Thoracic aorta endothelial cell (primary cell): ENCODE measurements at places on chromosomes 4 and X. TPM values are rescaled to one million over a fixed set of nuclear protein-coding genes. Genes with fewer than 3 reads are reported as not detected.

The CC2D2A gene
- 23.1 and 24.8 TPM in 2 replicates for total RNA-seq

The HSFX2 gene
- 0.13 TPM in 1 of 2 replicates, not detected in the other for total RNA-seq

The NAP1L2 gene
- 2.0 and 2.4 TPM in 2 replicates for total RNA-seq

The HSD17B10 gene
- 47.6 and 57.4 TPM in 2 replicates for total RNA-seq

The KANTR gene
- total RNA-seq: 8.5 and 10.5 TPM in 2 replicates

The TRPC5OS gene
- 0.14 TPM in 1 of 2 replicates, not detected in the other for total RNA-seq

The TCEAL7 gene
- total RNA-seq: 3.1 and 5.0 TPM in 2 replicates

The MAGEC2 gene
- not detected in 2 replicates for total RNA-seq

The FAM114A1 gene
- 162 and 197 TPM in 2 replicates for total RNA-seq

The IL21 gene
- not detected in 2 replicates for total RNA-seq

The AR gene
- total RNA-seq: 6.6 and 12.4 TPM in 2 replicates

The PCDH7 gene
- total RNA-seq: 27.7 and 39.3 TPM in 2 replicates

The SPANXD gene
- not detected in 2 replicates for total RNA-seq

The CCSER1 gene
- 1.6 and 2.2 TPM in 2 replicates for total RNA-seq

The DMRTC1 gene
- total RNA-seq: not detected in 2 replicates

The NHS gene
- 0.13 and 0.29 TPM in 2 replicates for total RNA-seq

The RNF128 gene
- not detected in 2 replicates for total RNA-seq

The VCX3B gene
- not detected in 2 replicates for total RNA-seq

The H2BW2 gene
- total RNA-seq: not detected in 2 replicates

The ADAMTS3 gene
- 3.6 and 4.7 TPM in 2 replicates for total RNA-seq

The SORBS2 gene
- 43.1 and 90.0 TPM in 2 replicates for total RNA-seq

The PNMA3 gene
- total RNA-seq: not detected in 2 replicates

The HEPH gene
- 0.66 and 1.8 TPM in 2 replicates for total RNA-seq

The TMSB15C gene
- total RNA-seq: 6.4 and 7.3 TPM in 2 replicates

The GUCY1B1 gene
- 0.66 and 2.2 TPM in 2 replicates for total RNA-seq
